ENCODE measurements at places on chromosomes 12 and 14. TPM values are rescaled to one million over a fixed set of nuclear protein-coding genes. Genes with fewer than 3 reads are reported as not detected.

Gene LRP1-AS
- 1.1 TPM for total RNA-seq

DNA sequence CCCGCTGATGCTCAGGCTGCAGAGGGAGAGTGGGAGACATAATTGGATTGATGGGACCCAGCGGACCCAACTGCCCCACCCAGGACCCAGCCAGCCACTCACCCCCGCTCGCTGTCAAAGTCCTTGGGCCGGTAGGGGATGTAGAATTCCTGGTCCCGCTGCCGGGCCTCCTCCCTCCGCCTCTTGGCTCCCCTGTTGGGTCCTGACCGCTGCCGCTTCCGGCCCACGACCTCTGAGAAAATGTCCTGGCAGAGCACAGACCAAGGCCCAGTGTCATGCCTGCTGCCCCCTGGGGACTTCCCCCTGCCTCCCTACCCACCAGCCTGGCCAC, 13.5 kb downstream of the CFAP73 start:
- no peak for DNase-seq

DNA sequence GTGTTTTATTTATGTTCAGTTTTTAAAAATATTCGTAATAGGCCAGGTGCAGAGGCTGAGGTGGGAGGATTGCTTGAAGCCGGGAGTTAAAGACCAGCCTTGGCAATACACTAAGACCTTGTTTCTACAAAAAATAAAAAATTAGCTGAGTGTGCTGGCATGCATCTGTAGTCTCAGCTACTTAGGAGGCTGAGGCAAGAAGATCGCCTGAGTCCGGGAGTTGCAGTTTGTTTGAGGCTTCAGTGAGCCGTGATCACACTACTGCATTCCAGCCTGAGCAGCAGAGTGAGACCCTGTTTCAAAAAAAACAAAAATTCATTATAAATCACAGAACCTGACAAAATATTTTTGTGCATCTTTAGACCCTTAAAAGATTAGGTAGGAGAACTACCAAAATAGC, 240.1 kb upstream of the ARHGAP5 start:
- no peak for DNase-seq

DNA sequence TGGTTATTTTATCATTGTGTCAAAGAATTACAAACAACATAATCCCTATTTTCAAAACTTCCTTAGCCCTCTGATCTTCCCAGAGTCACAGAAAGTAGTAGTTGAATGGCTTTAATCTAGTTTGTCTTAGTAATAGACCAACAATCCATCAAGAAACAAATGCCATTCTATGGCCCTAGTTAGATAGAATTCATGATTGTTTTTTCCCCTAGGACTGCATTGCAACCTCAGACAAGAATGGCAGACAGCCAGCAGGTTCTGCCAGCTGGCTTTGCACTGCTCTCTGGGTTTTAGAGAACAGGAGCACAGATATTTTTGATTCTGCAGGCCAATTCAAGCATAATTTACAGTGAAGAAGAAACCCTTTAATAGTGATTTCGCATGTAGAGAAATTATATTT, 33.8 kb downstream of the SYT1 start:
- DNase-seq: peak; percentile 31

Gene LYZ
- total RNA-seq: 0.10 TPM

DNA sequence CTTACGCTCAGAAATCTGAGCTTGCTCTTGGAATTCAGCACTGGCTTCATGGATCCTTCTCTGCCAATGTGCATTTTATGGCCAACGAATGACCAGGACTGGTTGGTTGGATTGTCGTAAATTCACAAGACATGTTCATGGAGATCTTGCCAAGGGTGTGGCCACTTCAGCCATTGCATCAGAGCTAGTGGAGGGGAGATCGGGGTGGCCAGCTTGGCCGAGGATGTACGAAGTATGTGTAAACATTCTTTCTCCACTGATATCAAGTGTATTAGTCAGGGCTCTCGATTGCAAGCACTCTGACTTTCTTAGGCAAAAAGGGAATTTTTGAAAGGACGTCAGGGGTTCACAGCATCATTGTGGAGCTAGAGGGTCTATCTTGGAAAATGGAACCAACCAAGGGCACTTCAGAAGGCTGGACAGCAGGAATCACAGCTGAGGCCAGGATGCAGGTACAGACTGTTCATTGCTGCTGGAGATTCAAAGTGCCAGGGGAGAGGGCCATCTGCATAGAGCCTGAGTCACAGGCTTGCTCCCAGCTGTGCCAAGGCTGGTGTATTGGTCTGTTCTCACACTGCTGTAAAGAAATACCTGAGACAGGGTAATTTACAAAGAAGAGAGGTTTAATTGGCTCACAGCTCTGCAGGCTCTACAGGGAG, 32.9 kb upstream of the ADGRD1 start:
- DNase-seq: no peak

DNA sequence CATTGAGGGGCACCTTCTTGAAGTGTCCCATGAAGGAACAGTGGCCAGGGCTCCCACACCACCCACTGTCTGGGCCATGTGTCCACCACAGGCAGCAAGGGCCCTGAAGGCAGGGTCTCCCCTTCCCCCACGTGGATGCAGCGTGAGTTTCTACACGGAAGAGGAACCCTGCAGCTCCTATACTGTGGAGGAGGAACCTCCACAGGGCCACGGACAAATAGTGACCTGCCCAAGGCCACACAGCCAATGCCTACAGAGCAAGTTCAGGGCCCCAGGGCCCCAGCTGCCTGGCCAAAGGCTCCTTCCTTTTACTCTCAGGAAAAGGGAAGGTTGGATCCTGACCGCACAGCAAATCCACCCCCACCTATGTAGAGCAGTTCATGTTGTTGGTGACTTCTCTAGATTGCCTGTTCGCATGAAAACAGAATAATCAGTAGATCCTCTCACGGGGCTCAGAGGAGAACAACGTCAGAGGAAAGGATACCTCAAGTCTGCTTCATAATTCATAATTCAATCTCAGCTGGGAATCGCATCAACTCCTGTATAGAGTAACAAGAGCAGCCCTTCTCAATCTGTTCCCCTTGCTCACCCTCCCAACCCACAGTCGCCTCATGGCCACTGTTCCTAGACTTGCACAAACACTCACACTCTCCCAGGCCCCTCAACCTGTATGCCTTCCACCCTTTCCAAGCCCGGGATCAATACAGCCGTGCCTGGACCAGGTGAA, 11.1 kb upstream of the KRT73 start:
- no peak for DNase-seq

- DNase-seq: no peak
Observed at GRCh38 chr12:105222284-105222655, 13.7 kb downstream of the APPL2 start.

Measured in SJCRH30 (cell line).